ENCODE measurements at places on chromosomes 5 and 9.

GRCh38 chr5:161446655-161447054 is 99.9 kb downstream of the GABRB2 start:
- DNase-seq: no peak

DNA sequence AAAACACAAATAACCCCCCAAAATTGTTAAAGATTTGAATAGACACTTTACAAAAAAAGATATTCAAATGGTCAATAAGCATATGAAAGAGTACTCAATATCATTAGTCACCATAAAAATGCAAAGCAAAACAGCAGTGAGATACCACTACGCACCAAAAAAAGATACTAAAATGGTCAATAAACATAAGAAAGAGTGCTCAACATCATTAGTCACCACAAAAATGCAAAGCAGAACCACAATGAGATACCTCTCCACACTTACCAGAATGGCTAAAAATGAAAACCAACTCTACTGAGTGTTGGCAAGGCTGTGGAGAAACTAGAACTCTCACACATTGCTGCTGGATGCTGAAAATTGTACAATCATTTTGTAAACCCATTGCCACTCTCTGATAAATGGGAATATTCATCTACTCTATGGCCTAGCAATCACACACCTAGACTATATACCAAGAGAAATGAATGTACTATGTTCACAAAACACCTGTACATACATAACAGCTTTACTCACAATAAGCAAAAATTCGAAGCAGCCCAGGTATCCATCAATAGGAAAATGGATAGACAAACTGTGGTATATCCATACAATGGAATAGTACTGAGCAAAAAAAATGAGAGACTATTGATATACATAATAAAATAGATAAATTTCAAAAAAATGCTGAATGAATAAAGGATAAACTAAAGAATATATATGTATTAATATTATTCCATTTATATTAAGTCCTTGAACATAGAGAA is 205.0 kb upstream of the DAPK1 start:
- no peak for DNase-seq

DNA sequence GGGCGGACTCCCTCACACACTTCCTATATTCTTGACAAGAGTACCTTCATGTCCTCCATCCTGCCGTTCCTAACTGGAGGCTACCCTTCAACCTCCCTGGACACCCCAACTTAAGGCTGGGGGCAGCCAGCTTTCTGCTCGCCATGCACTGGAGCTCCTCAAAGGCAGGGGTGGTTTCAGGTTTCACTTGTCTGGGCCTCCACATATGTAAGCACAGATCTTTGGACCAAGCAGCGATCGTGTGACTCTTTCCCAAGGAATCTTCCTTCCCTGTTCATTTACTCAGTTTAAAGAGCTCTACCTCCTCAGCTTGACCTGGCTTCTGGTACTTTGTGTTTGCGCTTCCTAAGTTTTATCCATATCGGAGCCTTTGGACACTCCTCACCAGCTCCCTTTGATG is 34.2 kb upstream of the TRPC7 start:
- no peak for DNase-seq

GRCh38 chr9:96626912-96627311 is 7.3 kb upstream of the CDC14B start:
- no peak for DNase-seq

GRCh38 chr9:68844631-68845612 is 139.9 kb downstream of the PIP5K1B start:
- peak; percentile 55 for DNase-seq

DNA sequence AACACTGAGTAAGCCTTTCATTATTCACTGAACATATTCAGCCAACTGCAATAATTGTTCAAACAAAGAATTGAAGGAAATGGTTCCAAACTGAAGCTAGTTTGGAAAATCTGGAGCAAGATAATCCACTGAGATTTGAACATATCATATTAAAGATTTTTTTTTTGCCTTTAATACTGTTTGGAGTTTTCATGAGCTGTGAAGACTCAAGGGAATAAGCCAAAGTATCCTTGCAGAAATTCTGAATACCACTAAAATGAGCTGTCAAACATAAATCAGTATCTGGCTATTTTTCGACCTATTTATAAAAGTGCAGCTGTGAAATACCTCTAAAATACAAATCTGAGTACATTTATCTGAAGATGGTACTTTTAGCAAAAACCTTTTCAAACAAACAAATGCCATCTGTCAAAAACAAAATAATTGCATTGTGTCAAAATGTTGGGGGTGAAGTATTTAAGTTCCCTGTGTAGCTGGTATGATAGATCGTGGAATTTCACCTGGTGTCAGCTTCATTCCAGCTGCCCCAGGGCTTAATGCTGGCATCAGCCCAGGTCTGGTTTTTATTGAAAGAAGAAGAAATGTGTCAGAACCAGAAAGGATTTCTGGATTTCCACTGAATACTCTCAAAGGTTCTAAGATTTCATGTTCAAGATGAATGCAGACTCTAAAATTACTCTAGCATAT is 149.0 kb upstream of the GRAMD2B start:
- no peak for DNase-seq

GRCh38 chr9:84970432-84970831 is 300.9 kb downstream of the NTRK2 start:
- no peak for DNase-seq

GRCh38 chr9:5825223-5825622 is 7.7 kb downstream of the ERMP1 start:
- DNase-seq: no peak

DNA sequence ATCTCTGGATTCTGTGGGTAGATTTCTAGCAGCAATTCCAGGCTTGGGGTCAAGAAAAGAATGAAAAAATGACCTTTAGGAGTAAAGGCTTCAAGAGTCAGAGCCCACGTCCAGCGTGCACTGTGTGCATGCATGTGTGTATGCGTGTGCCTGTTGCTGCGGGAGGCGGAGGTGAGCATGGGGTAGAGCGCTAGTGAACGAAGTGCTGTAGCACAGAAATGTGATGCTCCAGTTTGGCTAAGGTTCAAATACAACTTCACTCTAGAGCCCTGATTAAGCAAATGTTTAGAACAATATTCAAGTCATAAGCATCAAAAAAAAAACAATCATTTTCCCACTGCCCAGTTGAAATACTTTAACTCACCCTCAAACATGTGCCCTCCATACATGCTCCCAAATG is 403.9 kb downstream of the ZNF608 start:
- no peak for DNase-seq
